Activated effector memory CD4-positive, alpha-beta T cell treated with Interleukin-2 at 50 U/mL for 16 hours (primary cell): ENCODE measurements at places on chromosomes 2 and 18.

DNA sequence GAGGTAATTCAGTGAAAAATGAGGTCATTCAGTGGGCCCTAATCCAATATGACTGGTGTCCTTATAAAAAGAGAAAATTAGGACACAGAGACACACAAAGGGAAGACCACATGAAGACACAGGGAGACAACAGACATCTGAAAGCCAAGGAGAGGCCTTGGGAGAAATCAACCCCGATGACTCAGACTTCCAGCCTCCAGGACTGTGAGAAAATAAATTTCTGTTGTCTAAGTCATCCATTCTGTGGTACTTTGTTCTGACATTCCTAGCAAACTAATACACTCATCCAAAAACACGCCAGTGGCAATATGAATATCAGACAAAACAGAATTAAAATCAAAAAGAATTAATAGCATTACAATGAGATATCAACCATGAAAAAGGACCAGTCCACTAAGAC is 303.7 kb downstream of the SS18 start:
- DNase-seq: no peak

DNA sequence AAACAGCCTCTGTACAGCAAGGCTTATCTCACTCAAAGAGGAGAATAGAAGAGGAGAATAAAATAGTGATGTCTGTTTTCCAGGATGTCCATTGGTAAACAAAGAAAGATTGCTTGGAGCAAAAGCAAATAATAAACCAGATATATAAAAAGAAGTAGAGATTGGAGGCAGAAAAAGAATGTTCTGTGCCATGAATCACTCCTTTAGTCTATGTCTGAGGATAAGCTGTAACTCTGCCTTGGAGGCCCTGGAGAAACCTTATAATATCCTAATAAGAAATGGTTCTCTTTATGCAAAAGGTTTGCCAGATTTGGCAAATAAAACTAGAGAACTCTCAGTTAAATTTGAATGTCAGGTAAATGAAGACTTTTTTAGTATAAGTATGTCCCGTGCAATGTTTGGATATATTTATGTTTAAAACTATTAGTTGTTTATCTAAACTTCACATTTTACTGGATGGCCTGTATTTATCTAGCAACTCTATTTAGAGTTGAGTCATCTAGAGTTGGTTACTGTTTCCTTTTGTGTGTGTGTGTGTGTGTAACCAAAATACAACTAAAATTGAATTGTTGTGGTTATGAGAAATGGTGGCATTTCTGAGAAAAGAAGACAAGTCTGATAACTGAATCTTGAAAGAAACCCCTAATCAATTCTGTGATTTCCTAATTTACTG is 510.3 kb upstream of the SETBP1 start:
- no peak for DNase-seq

GRCh38 chr2:241891988-241892298 is 22.4 kb downstream of the RTP5 start:
- DNase-seq: no peak

- DNase-seq: no peak
Observed at GRCh38 chr2:67612576-67613042, 215.5 kb downstream of the ETAA1 start.

GRCh38 chr2:57576983-57577382 is 469.6 kb upstream of the VRK2 start:
- no peak for DNase-seq

- DNase-seq: no peak
Observed at GRCh38 chr2:18522484-18523146, 37.8 kb downstream of the RDH14 start.

GRCh38 chr2:83665894-83666293 is 793.2 kb downstream of the SUCLG1 start:
- no peak for DNase-seq

GRCh38 chr2:69493268-69493667 is 56.0 kb upstream of the NFU1 start:
- DNase-seq: no peak

- DNase-seq: no peak
Observed at GRCh38 chr2:105179469-105180372, 61.8 kb upstream of the GPR45 start.

GRCh38 chr2:24971286-24971535 is 544 bp downstream of the DNAJC27 start:
- no peak for DNase-seq

DNA sequence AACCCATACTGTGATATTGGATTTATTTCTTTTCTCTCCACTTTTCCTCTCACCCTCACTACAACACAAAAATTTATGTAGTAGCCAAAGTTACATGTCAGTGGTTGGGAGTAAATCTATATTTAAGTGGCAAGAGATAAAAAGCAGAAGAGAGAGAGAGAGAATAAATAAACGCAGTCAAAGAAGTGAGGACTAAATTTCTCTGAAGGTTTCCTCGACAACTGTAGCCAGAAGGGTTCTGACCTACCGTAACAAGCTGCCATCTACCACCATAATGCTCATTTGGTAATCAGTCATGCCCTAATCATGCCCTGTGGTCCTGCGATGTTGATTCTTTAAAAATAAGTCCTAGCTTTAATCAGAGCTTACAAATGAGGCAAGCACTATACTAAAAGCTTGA is 9.1 kb downstream of the ARHGAP28 start:
- no peak for DNase-seq

- no peak for DNase-seq
Observed at GRCh38 chr2:15832030-15832709, 108.2 kb upstream of the MYCN start.
